ENCODE measurements at places on chromosomes 11 and 22. TPM values are rescaled to one million over a fixed set of nuclear protein-coding genes. Genes with fewer than 3 reads are reported as not detected.
A peak's percentile ranks its signal among the peaks of the same experiment; 100 is the strongest.

DNA sequence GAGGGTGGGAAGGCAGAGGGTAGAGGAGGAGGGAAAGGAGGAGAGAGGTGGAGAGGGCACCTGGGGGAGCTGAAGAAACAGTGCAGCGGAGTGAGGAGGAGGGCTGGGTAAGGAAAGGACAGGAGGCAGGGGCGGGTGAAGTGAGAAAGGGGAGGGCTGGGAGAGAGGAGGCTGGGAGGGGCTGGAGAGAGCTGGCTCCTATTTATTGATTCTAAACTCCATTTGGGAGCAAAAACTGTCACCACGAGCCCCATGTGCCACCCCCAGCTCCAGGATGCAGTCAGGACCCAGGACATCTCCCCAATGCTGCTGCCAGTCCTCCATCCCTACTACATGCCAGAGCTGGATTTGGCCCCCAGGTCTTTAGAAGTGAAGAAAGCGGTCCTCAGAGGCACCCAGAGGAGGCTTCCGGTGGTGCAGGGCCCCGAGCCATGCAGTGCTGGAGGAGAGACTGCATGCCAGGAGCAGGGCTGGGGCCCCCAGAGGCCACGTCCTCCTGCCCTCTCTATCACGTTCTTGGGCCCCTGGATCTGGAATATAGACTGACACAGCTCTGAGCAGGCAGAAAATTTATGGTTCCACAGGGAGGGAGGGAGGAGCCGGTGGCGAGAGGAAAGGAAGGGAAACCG, 53.7 kb downstream of the SLC22A12 start:
- H3K4me1 ChIP-seq, result peaks cover 2% of the 10 kb centered on the region
- H3K4me3 ChIP-seq, result no peak overlapping the region
- peaks cover 24% of the 10 kb centered on the region for H3K27me3 ChIP-seq
- no peak overlapping the region for H3K27ac ChIP-seq

- H3K36me3 ChIP-seq, result no peaks in the 10 kb centered on the region
- H3K4me1 ChIP-seq, result no peaks in the 10 kb centered on the region
- H3K27me3 ChIP-seq, result no peaks in the 10 kb centered on the region
- DNase-seq, result no peak
Measured at GRCh38 chr22:44155115-44155514, 25.6 kb upstream of the PARVG start.

The RTN4RL2 gene
- 0.74 TPM for total RNA-seq

GRCh38 chr11:104665641-104666040, 232.6 kb downstream of the CASP12 start:
- no peak for DNase-seq
- H3K4me1 ChIP-seq, result peaks cover 13% of the 10 kb centered on the region
- no peak overlapping the region for H3K4me3 ChIP-seq
- H3K36me3 ChIP-seq, result no peaks in the 10 kb centered on the region
- no peaks in the 10 kb centered on the region for H3K27me3 ChIP-seq

The SLCO2B1 gene
- not detected for total RNA-seq

GRCh38 chr11:44243086-44243485, 66.9 kb downstream of the ALX4 start:
- no peaks in the 10 kb centered on the region for H3K4me1 ChIP-seq
- peaks cover 32% of the 10 kb centered on the region for H3K36me3 ChIP-seq
- DNase-seq, result no peak
- H3K27me3 ChIP-seq, result no peaks in the 10 kb centered on the region

GRCh38 chr11:120295099-120295498, 30.0 kb upstream of the TLCD5 start:
- H3K4me3 ChIP-seq, result no peak overlapping the region
- no peaks in the 10 kb centered on the region for H3K4me1 ChIP-seq
- no peak for DNase-seq

DNA sequence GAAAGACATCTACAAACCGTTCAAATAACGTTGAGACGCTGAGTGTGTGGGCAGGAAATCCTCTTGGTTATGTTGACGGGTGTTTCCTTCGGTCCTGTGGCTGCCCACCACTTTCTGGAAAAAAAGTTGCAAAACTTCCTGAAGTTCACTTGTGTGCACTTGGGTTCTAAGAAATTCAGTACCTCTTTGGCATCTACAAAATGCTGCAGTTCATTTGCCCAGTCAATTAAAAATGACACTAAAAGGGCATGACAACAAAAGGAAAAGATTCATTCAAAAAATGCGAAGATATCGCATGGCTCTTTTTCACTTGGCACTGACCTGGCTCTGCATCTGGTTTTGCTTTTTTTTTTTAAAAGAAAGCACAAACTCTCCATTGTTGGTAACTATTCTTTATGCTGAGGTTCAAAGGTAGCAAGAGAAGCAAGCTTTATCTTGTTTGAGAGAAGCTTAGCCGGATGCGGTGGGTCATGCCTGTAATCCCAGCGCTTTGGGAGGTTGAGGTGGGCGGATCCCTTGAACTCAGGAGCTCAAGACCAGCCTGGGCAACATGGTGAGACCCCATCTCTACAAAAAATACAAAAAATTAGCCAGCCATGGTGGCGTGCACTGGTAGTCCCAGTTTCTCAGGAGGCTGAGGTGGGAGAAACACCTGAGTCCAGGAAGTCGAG, 10.6 kb upstream of the XBP1 start:
- peaks cover 13% of the 10 kb centered on the region for H3K36me3 ChIP-seq
- peaks cover 61% of the 10 kb centered on the region for H3K4me1 ChIP-seq
- peak; percentile 66 for DNase-seq
- no peaks in the 10 kb centered on the region for H3K27me3 ChIP-seq
- peak overlapping the region; percentile 53 for H3K27ac ChIP-seq

DNA sequence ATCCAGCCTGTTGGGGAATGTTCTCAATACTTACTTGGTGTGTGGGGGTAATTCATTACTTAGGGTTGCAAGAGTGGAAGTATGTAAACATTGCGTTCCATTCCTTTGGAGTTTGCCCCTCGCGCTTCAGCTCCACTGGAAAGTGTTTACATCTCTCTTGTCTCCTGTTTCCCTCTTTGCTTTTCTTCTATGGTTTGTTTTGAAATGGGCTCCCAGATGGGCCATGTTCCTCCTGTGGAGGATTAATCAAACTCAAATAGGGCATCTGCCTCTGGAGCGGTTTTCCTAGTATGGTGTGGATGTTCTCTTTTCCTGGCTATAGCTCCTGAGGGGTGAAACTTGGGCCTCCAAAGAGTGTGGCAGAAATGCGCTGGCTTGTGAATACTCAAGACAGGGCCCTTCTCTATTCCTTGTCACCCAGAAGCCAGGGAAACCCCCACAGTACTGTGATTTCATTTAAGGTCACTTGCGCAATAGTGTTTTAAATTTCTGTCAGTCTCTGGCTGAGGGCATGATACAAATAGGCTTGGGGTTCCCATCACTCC, 51.9 kb downstream of the CD44 start:
- no peak overlapping the region for H3K4me3 ChIP-seq
- peak overlapping the region; percentile 46 for H3K27ac ChIP-seq
- peak; percentile 57 for DNase-seq
- peaks cover 82% of the 10 kb centered on the region for H3K4me1 ChIP-seq

- peak overlapping the region; percentile 83 for H3K4me3 ChIP-seq
- DNase-seq, result peak; percentile 69
- H3K27me3 ChIP-seq, result no peaks in the 10 kb centered on the region
- peaks cover 37% of the 10 kb centered on the region for H3K4me1 ChIP-seq
Measured at GRCh38 chr11:65663639-65664200, 1.0 kb upstream of the RELA start.

GRCh38 chr11:587546-587945, 11.3 kb downstream of the PHRF1 start:
- H3K4me3 ChIP-seq, result peak overlapping the region; percentile 70
- H3K4me1 ChIP-seq, result peaks cover 25% of the 10 kb centered on the region
- H3K27me3 ChIP-seq, result no peaks in the 10 kb centered on the region
- peaks cover 40% of the 10 kb centered on the region for H3K36me3 ChIP-seq
- peak overlapping the region; percentile 99 for H3K27ac ChIP-seq

DNA sequence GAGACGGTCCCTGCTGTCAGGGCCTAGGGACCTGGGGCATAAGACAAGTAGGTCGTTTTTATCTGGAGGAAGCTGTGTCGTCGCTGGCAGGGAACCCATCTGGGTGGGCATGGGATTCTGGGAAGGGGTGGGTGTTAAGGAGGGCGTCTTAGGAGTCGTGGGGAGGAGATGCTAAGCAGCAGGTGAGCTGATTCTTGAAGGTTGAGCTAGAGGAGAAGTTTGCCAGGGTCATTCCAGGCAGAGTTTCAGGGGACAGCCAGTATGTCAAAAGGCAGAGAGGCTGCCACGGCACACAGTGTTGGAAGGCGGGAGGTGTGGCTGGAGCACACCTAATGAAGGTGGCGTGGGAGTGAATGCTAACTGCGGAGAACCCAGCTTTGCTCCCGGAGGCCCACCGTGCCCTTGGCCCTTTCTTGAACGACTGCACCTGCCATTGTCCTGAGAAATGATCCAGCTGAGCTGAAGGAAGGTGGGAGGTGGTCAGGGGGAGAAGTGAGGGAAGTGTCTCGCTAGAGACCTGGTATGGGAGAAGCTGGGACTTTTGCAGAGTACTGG, 1.3 kb downstream of the FAM118A start:
- no peaks in the 10 kb centered on the region for H3K27me3 ChIP-seq
- H3K27ac ChIP-seq, result peak overlapping the region; percentile 57
- H3K36me3 ChIP-seq, result peaks cover 6% of the 10 kb centered on the region
- peaks cover 57% of the 10 kb centered on the region for H3K4me1 ChIP-seq
- no peak for DNase-seq

GRCh38 chr11:114815761-114816160, 137.4 kb downstream of the NXPE2 start:
- peaks cover 3% of the 10 kb centered on the region for H3K27me3 ChIP-seq
- no peaks in the 10 kb centered on the region for H3K36me3 ChIP-seq
- no peak overlapping the region for H3K27ac ChIP-seq
- H3K4me3 ChIP-seq, result no peak overlapping the region
- no peak for DNase-seq

- H3K4me3 ChIP-seq, result no peak overlapping the region
- no peak overlapping the region for H3K27ac ChIP-seq
- DNase-seq, result no peak
- H3K36me3 ChIP-seq, result peaks cover 3% of the 10 kb centered on the region
Measured at GRCh38 chr11:70319396-70320076, 49.0 kb downstream of the PPFIA1 start.

DNA sequence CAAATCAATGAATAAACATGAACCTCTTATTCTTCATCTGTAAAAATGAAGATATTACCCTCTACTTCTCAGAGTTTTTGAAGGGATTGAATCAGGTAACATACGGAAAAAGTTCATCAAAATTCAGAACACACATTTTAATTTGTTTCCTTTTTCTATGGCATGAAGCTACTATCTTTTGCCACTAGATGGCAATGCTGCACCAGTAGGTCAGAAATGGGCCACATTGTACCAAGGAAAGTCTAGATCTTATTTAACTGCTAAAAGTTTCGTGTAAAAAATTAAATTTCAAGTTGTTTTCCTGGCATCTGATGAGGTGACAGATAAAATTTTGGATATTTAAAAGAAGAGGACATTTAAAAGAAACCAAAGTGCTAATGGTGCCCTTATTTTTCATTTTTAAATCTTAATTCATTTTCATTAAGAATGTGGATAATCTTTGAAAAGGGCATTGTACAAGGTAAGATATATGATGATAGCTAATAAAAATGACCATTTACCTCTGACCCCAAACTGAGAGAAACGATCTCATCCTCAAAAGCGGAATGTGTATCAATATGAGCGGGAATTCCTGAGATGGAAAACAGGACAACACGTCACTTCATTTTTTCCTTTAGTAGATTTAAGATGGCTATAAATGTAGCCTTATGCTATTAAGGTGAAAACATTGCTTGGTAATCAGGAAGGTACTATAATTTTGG, 16.1 kb downstream of the ALKBH8 start:
- H3K36me3 ChIP-seq, result peaks cover 16% of the 10 kb centered on the region
- H3K27me3 ChIP-seq, result no peaks in the 10 kb centered on the region
- peak; percentile 55 for DNase-seq
- no peak overlapping the region for H3K27ac ChIP-seq

DNA sequence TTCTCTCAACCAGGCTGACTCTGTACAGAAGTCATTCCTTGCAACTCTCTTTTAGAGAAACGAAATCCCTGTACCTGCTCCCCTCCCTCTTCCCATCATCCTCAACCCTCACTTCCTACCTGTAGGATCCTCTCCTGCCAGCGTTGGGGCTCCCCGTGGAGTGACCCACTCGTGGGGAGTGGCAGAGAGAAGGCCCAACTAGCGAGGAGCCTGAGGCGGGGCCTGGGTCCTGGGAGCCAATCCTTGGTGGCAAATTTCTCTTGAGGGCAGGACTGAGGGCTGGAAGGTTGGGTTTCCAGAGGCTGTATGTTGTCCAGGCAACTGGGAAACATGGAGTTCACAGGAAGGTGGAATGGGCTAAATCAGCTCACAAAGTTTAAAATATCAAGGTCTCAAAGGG, 10.4 kb downstream of the NHERF4 start:
- H3K27me3 ChIP-seq, result no peaks in the 10 kb centered on the region
- no peaks in the 10 kb centered on the region for H3K36me3 ChIP-seq
- no peaks in the 10 kb centered on the region for H3K4me1 ChIP-seq
- DNase-seq, result no peak
- no peak overlapping the region for H3K4me3 ChIP-seq
- no peak overlapping the region for H3K27ac ChIP-seq

The OR4A15 gene
- not detected for total RNA-seq

The OR2D2 gene
- not detected for total RNA-seq

DNA sequence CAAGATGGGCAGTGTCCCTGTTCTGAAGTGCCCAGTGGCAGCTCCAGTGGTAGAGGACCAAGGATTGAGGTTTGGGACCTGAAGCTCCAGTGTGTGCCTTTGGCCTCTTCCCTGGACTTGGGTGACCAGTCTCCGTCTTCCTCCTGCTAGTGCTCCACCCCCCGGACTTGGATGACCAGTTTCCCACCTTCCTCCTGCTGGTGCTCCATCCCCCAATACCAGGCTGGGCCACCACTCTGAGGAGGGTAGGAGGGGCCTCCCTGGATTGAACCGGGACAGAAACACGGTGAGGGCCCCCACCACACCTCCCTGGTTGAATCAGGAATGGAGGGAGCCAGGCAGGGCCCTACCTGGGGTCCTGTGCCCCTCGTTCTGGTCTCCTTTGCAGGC, 10.9 kb upstream of the NEAT1 start:
- H3K36me3 ChIP-seq, result peaks cover 13% of the 10 kb centered on the region
- no peak overlapping the region for H3K27ac ChIP-seq
- H3K4me1 ChIP-seq, result peaks cover 11% of the 10 kb centered on the region
- no peaks in the 10 kb centered on the region for H3K27me3 ChIP-seq

The SEPTIN3 gene
- total RNA-seq, result 1.5 TPM

GRCh38 chr11:42047637-42048555, 588.4 kb upstream of the LRRC4C start:
- no peak overlapping the region for H3K4me3 ChIP-seq
- H3K36me3 ChIP-seq, result no peaks in the 10 kb centered on the region
- no peak for DNase-seq
- no peak overlapping the region for H3K27ac ChIP-seq
- H3K4me1 ChIP-seq, result no peaks in the 10 kb centered on the region

DNA sequence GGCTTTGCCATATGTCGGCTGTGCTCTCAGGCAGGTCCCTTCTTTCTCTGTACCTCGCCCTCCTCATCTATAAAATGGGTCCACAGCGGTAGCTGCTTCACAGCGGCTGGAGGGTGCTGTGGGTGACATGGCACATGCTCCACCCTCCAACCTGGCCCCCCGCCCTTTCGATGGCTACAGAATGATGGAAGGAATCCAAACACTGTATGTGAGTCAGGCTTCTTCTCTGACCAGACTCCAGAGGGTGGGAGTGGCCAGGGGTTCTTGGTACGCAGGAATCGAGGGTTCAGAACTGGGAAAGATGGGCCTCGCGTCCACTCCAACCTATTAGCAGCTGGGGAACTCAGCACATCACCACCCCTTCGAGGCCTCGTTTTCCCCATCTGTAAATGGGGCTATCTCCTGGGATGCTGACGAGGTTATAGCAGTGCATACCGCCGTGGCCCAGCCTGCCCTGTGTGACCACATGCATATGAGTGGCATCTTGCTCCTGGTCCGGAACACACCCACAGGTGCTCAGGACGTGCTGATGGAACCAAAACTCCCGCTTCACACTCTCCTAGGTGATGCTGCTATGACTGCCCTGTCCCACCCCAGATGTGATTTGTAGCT, 26.4 kb downstream of the MN1 start:
- no peak for DNase-seq
- H3K4me3 ChIP-seq, result no peak overlapping the region
- H3K27ac ChIP-seq, result no peak overlapping the region
- no peaks in the 10 kb centered on the region for H3K36me3 ChIP-seq
